Frontal cortex (tissue), 4 donors: ENCODE measurements at places on chromosomes 5 and 9.

DNA sequence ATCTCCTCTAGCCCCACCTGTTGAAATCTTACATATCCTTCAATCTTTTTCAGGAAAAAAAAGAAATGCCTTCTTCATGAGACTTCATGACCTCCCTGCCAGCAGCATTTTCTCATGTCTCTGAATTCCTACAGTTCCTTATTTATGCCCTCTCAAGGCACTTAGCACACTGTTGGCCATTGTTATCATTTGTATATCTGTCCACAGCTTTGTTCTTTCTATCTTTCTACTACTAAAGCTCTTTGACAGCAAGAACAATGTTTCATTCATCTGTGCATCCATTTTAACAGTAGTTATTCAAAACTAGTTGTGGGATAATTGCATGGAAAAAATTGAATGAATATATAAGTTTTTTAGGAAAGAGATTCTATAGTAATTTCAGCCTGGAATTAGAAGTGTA, 20.9 kb upstream of the GZMA start:
- DNase-seq: no peak

- DNase-seq: no peak
Observed at GRCh38 chr5:35197351-35197750, 32.9 kb downstream of the PRLR start.

DNA sequence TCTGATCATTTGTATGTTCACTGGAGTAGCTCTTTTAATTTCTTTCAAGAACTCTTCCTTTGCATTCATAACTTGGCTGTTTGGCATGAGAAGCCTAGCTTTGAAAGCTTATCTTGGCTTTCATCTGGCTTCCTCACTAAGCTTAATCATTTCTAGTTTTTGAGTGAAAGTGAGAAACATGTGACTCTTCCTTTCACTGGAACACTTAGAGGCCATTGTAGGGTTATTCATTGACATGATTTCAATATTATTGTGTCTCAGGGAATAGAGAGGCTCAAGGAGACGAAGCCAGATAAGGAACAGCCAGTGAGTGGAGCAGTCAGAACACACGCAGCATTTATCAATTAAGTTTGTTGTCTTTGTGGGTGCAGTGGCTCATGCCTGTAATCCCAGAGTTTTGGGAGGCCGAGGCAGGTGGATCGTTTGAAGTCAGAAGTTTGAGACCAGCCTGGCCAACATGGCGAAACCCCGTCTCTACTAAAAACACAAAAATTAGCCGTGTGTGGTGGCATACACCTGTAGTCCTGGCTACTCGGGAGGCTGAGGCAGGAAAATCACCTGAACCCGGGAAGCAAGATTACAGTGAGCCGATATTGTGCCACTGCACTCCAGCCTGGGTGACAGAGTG, 98.3 kb downstream of the UGCG start:
- DNase-seq: no peak

DNA sequence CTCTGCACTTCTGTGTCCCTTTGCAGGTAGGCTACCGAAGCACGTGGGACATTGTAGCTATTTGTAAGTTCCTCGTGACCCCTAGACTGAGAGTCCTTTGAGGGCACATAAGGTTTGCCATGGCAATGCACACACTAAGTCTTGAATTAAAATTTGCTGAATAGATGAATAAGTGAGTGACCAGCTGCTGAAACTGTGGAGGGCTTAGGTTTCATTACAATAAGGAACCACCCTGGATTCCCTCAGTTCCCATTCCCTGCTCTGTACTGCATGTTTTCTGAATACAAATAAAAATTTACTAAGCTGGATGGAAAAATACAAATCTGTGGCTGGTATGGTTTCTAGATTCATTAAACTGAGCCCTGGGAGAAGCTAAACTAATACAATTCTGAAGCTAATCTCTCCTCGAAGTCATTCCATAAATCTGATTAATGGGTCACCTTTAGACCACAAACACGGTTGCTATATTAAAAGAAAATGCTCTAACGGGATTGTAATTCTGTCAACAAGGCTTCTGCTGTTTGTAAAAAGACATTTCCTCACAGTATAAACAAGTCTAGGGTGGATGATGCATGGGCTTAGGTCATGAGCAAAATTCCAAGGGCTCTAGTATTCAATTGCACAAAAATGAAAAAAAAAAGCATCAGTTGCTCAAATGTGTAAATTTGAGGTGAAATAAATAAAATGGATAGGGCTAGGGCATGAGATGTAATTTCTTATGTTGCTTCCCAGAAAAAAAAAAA, 172.3 kb downstream of the ATP10B start:
- no peak for DNase-seq

DNA sequence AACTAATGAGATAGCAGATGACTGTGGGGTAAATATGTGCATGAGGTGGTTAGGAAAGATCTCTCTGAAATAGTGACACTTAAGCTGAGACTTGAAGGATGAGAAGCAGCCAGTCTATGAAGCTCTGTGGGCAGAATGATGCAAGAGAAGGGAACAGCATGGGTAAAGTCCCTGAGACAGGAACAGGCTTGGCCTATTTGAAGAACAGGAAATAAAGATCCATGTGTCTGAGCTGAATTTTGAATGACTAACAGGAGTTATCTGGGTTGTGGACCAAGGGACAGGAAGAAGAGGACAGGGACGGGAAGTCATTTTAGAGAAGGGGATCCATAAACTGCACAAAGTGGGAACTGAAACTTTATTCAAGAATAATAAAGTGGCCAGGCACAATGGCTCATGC, 25.6 kb upstream of the HMGCS1 start:
- DNase-seq: no peak
